NCI-H2227 treated with DMSO at 0.1 percent for 48 hours (cell line): ENCODE measurements at places on chromosomes 2 and 18.

- no peak for DNase-seq
Observed at GRCh38 chr2:206433190-206433589, 10.1 kb upstream of the ADAM23 start.

DNA sequence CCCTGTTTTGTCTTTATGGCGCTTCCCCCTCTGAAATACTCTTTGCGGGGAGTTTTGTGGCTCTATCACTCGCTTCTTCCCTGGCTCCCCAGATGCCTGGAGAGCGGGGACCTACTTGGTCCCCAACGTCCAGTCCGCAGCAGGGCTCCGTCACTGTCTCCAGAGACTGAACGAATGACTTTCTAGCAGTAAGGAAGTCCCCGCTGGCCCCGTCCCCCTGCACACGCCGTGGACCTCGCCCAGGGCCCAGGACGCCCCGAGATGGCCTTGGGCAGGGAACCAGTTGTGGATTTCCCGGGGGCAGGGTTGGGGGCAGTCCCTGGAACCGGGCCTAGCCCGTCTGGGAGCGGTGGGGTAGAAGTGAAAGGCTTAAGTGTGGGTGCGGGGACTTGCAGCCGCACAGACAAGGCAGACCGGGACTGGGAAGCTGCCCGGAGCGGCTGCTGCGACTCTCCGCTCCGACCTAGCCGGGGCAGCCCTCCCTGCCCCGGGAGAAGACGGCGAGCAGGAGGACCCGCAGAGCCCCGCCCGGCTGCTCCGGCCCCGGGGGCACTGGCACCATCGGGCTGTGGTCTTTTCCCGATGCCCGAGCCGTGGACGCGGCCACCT is 821 bp upstream of the EPHA4 start:
- peak; percentile 58 for DNase-seq

- DNase-seq = no peak
Observed at GRCh38 chr18:49018554-49019445, 68.0 kb upstream of the SMAD7 start.

GRCh38 chr2:166373951-166374350 is 1.8 kb downstream of the SCN9A start:
- peak; percentile 89 for DNase-seq

GRCh38 chr2:4221845-4222244 is 518.5 kb downstream of the DCDC2C start:
- no peak for DNase-seq

- DNase-seq = no peak
Observed at GRCh38 chr2:130871843-130872740, 35.4 kb downstream of the ARHGEF4 start.

- DNase-seq = no peak
Observed at GRCh38 chr18:8899000-8899399, 193.6 kb downstream of the MTCL1 start.

- no peak for DNase-seq
Observed at GRCh38 chr18:9827793-9828505, 57.8 kb upstream of the TXNDC2 start.

GRCh38 chr2:208064220-208064961 is 39.1 kb upstream of the PLEKHM3 start:
- no peak for DNase-seq
